ENCODE measurements at places on chromosomes 11 and 22.
A peak's percentile ranks its signal among the peaks of the same experiment; 100 is the strongest.

DNA sequence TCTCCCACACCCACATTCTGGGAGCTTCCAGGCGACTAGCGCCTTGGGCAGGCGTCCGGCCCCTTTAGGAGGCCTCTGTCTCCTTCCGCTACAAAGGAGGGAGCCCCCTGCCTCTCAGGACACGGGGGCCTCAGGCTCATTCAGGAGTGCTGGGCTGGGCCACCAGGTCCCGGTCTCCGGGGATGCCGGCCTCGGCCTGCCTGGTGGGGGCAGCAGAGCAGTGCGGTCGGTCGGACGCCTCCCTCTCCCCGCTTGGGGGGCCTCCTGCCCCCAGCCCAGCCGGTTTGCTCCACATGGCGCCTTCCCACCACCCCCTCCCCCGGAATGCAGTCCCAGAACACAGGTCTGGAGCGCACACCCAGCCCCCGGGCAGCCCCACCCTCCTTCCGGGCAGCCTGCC, 21.9 kb downstream of the MRPL23 start:
- DNase-seq = no peak

- DNase-seq = no peak
These were observed 458.4 kb downstream of the MIAT start for GRCh38 chr22:27115816-27116256.

DNA sequence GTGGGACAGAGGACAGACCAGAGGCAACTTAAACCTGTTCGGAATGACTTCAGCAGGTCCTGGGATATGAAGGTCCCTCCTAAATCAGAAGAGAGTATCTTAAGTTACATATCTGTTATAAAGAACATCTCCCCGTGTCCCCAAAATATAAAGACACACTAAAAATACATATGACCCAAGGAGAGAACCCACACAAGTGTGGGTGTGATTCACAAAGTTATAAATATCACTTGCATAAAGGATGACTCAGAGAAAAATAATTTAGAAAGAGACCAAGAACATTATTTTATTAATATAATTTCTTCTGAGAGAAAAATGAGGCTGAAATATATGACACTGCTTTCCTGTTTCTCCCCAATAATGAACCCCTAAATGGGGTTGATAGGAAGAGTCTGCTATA, 14.2 kb downstream of the OR5B21 start:
- DNase-seq = no peak

DNA sequence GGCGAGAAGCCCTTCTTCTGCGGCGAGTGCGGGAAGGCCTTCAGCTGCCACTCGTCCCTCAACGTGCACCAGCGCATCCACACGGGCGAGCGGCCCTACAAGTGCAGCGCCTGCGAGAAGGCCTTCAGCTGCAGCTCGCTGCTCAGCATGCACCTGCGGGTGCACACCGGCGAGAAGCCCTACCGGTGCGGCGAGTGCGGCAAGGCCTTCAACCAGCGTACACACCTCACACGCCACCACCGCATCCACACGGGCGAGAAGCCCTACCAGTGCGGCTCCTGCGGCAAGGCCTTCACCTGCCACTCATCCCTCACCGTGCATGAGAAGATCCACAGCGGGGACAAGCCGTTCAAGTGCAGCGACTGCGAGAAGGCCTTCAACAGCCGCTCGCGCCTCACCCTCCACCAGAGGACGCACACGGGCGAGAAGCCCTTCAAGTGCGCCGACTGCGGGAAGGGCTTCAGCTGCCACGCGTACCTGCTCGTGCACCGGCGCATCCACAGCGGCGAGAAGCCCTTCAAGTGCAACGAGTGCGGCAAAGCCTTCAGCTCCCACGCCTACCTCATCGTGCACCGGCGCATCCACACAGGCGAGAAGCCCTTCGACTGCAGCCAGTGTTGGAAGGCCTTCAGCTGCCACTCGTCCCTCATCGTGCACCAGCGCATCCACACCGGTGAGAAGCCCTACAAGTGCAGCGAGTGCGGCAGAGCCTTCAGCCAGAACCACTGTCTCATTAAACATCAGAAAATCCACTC, 12.2 kb downstream of the ZNF74 start:
- no peak for DNase-seq

GRCh38 chr22:45125188-45125587, 38.5 kb upstream of the NUP50 start:
- no peak for DNase-seq

DNA sequence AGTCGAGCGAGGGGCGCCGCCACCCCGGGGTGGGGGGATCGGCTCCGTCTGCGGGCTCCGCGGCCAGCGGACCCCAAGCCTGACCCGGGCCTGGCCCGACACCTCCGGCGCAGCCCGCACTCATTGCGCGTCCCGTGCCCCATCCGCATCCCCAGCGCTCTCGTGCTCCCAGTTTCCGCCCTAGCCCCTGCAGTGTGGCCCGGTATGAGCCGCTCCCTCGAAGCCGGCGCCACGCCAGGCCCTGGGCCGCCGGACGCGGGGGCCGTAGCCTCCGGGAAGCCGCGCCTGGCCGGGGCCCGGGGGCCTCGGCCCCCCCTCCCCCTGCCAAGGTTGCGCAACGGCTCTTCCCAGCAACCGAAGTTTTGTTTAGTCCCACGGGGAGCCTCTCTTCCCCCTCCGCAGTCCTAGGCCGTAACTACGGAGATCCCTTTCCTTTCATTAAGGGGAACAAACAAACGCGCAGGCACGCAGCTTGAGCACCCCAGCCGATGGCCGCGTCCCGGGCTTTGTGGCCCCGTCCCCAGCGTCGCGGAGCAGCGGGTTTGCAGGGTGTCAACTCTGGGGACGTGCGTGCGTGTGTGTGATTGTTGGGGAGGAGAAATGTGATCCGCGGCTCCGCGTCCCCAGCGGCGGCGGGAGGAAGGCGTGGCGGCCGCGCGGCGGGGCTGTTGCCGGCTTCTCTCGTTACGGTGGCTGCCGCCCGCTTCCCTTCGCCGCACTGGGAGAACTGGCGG, 883 bp downstream of the HIPK3 start:
- DNase-seq = peak; percentile 62

- DNase-seq = no peak
These were observed 7.8 kb upstream of the MYRF start for GRCh38 chr11:61744609-61745156.

DNA sequence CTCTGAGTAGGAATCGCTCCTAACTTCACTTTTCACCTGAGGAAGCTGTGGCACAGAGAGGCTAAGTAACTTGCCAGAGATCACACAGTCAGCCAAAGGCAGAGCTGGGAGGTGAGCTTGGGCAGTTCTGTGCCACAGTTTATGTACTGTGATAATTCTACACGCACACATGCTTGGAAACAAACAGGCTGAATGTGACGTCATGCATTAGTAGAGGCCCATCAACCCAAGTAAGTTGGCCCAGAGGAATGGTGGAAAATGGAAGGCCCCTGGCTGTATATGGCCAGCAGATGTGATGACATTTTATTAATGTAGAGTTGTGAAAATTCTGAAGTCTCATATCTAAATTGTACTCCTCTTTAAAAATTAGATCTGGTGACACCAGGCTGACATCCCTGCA, 394.0 kb downstream of the MIAT start:
- no peak for DNase-seq

DNA sequence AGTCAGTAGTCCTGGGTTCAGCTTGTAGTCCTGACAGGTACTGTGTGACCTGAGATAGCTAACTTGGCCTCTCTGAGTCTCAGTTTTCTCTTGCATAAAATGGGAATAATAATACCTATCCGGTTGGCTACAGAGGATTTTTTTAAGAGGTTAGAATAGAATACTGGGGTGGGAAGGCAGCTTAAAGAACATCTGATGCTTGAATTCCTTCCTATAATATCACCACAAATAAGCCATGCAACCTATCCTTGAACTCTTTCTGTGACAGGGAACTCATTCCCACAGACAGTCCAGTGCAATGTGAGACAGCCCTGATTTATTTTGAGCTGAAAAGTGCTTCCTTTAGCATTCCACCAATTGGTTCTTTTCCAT, 110.1 kb downstream of the CCDC81 start:
- DNase-seq = no peak

DNA sequence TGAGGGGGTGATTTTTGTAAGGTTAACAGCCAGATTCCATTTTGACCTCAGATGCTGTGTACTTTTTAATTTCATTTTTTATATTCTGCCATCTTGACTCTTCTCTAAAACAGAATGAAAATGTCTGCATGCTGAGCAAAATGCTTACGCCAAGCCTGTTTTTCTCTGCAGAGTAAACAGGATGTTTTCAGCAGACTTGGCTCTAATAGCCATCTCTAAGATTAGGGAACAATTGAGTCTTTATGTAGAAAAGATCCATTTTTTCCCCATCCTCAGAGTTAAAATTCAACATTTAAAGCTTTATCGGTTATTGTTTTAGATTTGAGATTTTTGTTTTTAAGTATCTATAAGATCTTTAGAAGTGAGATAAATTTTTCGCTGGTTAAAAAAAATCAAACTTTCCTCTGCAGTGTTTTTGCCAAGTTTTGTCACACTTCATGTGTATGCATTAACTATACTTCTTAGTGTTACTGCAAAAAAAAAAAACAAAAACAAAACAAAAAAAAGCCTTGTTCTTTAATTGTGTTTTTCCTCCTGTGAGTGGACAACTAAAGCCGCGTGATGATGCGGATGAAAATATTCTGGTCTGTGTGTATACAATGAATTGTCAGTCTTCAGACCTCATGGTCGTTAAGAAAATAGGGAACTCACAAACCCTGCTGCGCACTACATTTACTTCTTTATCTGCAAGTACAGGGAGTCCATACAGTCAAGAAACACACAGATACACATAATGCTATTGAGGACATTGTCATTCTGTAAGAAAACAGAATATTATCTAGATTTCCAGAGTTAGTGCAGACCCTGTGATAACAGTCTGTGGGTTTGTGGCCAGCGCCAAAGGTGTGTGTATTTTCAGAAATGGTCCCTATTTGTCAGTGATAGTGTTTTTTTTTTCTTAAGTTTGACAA, 17.5 kb upstream of the ADSL start:
- DNase-seq = no peak

DNA sequence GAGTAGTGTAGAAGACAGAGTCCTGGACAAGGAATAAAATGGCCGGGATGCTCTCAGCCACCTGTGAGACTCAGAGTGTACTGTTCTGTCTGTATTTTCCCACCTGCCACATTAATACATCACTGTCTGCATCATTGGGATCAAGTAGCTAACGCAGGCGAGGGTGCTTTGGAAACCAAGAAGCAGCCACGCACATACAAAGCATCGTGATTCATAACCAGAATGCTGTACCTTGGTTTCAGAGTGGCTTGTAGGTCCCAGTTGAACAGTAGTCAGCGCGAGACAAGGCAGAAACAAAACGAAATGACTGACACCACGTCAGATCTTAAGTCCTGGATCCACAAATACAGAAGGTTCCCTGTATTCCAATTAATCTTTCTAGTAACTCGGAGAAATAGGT, 198.3 kb downstream of the GRIK4 start:
- no peak for DNase-seq

- no peak for DNase-seq
These were observed 1376.1 kb upstream of the TENM4 start for GRCh38 chr11:80816966-80817365.

DNA sequence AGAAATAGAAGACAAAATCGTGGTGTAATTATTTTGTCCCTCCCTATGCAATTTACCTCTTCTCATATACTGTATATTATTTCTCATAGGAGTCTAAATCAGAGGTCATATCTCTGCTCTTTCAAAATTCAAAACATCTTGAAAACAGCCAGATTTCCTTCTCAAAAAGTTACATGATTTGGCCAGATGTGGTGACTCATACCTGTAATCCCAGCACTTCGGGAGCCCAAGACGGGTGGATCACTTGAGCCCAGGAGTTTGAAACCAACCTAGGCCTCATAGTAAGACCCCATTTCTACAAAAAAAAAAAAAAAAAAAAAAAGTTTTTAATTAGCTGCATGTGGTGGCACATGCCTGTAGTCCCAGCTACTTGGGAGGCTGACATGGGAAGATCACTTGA, 29.0 kb upstream of the DNAJB7 start:
- DNase-seq = no peak
